Neural crest cell (in vitro differentiated cells): ENCODE measurements at places on chromosomes 3 and 15.

DNA sequence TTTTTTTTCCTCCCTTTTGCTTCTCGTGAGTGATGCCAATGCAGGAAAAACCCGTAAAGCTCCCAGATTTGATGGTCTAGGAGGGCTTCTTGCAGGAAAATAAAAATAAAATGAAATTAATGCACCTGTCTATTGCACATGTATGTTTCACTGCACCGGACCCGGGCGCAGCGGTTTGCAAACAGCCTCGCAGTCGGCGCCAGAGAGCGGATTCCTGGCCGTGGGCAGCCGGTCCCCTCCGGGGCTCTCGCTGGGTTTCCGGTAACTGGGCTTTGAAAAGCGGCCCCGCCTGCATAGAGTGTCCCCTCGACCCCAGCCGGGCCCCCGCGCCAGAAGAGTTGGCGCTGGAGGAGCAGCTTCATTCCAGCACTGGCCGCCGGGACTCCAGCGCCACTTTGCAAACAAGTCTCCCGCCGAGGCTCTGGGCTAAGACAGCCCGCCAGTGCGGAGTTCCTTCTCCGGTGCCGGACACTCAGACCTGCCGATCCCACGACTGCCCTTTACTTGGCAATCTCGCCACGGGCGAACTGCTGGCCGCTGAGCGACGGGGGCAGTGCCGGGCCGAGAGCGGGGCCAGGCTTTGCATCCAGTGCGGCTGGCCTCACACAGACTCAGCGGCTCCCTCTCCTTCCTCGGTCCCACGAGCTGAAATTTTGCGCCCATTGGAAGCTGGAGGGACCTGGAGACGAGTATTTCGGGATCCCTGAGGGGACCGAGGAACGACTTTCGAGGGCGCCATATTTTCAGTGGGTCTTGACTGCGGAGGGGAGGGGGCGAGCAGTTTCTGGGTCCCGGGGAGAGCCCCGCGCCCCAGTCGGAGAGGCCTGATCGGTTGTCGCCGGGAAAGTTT is 225.9 kb upstream of the C2CD4B start:
- DNase-seq = peak; percentile 52

- DNase-seq = no peak
Observed at GRCh38 chr3:68228856-68229255, 574.4 kb upstream of the SUCLG2 start.

DNA sequence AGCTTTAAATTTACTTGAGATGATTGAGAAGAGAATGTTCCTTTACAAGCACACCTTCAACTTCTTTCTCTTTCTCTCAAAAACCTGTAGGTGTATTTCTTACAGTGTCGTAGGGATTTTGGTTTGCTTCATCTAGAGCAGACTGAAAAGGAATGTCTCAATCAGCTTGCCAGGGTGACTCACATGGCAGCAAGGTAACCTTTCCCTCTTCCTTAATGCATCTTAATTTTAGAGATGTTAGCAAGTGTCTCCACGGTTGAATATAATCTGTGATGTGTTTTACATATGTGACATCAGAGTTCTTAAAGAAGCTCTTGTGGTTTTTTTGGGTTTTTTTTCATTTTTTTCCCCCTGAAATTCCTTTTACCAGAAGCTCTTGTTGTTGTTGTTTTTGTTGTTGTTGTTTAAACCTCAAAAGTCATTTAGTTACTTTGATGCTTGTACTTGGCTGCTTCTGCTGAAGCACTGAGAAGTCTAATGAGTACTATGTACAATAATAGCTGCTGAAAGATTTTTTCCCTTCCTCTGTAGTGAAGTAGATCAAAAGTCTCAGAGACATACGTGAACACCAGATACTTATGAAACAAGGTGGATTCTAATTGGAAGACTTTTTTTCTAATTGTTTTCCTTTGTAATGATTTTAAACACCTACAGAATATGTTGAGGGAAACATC is 83.1 kb downstream of the RETNLB start:
- DNase-seq = no peak

- DNase-seq = no peak
Observed at GRCh38 chr3:23735535-23736326, 70.0 kb upstream of the UBE2E1 start.

- DNase-seq = no peak
Observed at GRCh38 chr15:72338617-72339321, 18.8 kb upstream of the CELF6 start.

DNA sequence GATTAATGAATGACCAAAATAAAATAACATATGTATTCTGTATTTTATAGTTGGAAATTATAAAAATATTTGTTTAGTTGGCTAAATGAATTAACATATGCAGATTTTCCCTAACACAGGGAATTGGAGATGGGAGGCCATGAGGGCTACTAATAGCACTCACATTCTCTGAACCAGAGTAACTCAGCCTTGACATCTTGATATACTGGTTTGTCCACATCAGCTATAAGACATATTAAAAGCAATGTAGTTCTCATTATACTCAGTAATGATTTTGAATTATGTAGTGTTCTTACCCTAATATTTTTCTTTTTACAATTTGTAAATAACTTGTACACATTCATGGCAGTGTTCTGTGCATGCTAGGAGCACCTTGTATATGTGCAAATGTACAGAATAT is 255.9 kb downstream of the EPHA6 start:
- no peak for DNase-seq

GRCh38 chr15:91308855-91309254 is 208.8 kb downstream of the SV2B start:
- DNase-seq = no peak

DNA sequence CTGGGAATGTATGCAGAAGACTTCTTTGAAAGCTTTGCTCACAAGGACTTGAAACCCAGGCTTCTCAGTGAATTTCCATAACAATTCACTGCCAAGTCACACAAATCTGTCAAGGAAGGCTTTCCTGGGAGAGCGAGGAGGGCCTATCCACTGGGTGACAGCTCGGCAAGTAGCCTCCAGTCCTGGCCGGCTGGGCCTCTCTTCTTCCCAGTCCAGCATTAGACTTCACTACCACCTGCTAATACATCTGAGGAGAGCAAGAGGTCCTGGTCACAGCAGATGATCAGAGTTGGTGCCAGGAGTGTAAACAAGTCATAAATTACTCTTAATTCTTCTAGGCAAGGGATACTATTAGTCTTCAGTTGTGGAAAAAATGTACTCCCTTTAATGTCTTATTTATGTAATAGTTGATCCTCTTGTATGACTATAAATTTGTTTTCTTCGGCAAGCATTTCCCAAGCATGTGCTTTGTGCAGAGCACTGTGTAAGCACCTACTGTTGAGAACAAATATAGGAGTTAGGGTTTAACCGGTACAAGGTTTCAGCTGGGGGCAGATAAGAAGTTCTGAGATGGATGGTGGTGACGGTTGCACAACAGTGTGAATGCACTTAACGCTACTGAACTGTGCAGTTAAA is 162.9 kb downstream of the VGLL4 start:
- no peak for DNase-seq
